DMS79 (cell line): ENCODE measurements at places on chromosomes 12 and 14.

DNA sequence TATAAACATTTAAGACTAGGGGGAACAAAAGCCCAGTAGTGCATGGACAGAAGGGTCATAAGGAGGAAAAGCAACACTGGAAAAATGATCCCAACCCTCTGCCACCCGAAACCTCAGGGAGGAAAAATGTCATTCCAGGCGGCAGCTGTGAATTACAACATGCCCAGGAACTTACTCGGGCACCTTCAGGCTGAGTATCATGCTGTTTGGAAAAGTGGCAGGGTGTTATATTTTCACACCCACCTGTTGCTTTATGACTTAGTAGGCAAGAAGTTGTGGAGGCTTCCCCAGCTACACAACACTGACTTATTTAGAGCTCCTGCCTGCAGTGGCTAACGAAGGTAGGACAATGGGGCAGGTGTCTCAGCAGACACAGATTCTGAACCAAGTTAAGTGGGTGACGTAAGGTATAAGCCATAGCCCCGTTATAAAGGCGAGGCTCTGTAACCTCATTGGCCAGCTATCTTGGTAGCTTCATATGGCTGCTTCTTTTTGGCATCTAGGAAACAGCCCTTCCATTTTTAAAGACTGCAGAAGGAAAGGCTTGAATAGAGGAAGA, 96.1 kb upstream of the IFNG-AS1 start:
- DNase-seq, result no peak

- no peak for DNase-seq
Observed at GRCh38 chr12:68237078-68237477, 11.5 kb upstream of the IL26 start.

GRCh38 chr14:91413547-91414474, 3.8 kb downstream of the CCDC88C start:
- peak; percentile 98 for DNase-seq

- no peak for DNase-seq
Observed at GRCh38 chr12:76020281-76020680, 11.3 kb downstream of the PHLDA1 start.

DNA sequence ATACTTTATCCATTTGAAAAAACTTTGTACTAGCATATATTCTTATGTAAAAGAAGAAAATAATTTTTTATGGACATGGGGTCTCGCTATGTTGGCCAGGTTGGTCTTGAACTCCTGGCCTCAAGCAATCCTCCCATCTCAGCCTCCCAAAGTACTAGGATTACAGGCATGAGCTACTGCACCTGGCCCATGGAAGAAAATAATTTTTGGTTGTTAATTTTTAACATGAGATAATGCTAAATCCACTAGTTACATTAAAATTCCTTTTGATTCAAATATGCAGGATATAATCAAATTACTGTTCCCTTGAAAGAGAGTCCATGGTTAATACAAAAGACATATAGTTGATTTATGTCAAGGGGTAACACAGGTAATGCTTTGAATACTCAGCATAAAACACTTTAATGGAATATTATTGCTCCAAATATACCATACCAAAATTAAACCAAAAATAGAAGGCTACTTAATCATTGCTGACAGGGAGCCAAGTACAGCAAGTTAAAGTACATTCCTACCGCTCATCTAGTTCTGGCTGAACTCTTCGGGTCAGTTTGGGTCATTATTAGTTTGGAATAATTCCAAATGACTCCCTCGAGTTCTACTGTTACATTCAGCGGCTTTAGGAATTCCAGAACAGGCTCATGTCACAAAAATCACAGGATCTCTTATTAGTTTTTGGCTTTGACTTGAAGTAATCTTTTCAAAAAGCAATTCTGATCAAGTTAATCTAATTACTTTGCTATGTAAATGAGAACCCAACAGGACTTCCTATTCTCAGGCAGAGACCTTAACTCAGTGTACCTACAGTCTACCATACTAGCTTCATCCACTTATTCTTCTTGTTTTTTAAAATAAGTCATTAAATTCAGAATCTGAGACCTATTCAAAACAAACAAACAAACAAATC, 6.1 kb downstream of the SOS2 start:
- DNase-seq, result peak; percentile 37

DNA sequence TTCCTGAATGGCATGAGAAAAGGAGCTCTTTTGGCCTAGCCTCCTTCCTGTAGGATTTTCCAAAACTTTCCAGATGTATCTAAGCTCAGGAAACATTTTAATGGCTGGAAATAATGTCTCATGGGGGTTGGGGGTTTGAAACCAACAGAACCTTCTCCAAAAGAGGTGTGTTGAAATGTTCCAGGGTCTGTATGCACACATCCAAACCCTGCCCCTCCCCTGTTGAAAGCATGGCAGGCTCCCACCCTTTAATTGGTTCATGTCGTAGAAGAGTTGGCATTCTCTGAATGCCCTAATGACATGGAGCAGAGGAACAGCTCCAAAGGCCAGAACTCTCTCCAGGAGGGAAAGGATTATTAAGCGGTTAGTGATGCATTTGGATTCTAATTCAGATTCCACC, 353.2 kb downstream of the ZFP36L1 start:
- DNase-seq, result no peak

DNA sequence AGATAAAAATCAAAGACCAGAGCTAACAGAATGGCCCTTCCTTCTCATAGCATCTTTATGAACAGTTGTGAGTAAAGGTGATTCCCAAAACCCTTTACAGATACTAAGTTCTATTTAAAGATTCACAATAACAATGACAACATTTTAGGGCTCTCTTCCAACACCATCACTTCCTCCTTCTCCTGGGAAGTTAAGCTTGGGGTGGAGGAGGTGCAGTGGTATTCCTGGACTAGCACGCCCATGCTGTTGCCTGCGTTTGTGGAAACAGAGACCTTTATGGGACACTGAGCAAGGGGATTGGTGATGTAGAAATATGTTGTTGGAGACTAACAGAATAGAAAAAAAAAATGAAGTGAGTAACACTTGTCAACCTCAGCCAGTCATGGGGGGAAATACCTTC, 22.5 kb downstream of the SYNE2 start:
- DNase-seq, result no peak

- DNase-seq, result peak; percentile 80
Observed at GRCh38 chr14:96204151-96205058, at the start of gene BDKRB2. Gene BDKRB2 (plus strand): TSS chr14:96204839. CDS start chr14:96237108, 32,269 bp downstream.

- DNase-seq, result no peak
Observed at GRCh38 chr14:80003138-80003537, 208.2 kb downstream of the DIO2 start.

DNA sequence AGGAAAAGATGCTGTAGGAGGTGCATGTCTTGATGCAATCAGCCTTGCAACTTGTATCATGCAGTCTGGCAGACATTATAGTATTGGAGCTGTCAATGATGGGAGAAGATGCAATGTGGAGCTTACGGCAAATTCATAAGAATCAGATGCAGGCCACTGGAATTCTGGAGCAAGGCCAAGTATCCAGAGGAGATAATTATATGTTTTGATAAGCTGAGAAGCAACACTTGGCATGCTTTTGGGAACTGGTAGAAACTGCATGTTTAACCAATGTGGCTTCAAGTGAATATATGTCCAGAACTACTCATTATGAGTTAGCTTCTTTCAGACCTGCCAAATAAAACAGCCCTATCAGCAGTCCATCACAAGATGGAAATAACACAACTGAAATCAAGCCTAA, 249.1 kb upstream of the PPFIA2 start:
- DNase-seq, result no peak

DNA sequence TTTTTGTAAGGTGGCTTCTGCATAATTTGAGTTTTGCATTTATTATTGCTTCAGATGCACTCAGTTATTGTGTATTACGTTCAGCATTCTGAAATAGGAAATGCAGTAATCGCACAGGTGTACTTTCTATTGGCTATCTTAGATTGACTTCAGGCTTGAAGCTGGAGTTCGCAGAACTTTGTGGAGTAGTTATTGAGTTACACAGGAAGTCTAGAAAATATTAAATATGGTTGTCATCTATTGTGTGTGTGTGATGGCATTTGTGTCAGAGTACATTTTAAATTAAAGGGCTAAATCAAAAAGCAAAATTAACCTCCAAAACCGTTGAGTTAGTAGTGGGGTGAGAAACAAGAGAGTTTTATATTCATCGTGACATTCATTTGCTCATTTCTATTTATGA, 2.7 kb downstream of the ARID2 start:
- DNase-seq, result no peak

GRCh38 chr12:64070454-64070853, 151.6 kb downstream of the KICS2 start:
- no peak for DNase-seq

DNA sequence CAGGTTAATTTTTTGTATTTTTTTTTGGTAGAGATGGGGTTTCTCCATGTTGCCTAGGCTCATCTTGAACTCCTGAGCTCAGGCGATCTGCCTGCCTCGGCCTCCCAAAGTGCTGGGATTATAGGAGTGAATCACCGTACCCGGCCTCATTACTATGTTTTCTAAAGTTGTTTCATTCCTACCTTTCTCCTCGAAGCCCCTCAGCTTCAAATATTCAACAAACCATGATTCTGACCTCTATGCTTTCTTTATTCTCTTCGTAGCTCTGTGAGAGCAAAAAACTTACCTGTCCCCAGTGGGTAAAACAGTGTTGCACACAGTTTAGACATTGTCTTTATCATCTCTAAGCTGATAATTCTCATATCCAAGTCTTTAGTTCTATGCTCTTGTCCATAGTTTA, 26.2 kb upstream of the MDM2 start:
- DNase-seq, result no peak

- no peak for DNase-seq
Observed at GRCh38 chr12:71392521-71393145, 47.0 kb upstream of the LGR5 start.

DNA sequence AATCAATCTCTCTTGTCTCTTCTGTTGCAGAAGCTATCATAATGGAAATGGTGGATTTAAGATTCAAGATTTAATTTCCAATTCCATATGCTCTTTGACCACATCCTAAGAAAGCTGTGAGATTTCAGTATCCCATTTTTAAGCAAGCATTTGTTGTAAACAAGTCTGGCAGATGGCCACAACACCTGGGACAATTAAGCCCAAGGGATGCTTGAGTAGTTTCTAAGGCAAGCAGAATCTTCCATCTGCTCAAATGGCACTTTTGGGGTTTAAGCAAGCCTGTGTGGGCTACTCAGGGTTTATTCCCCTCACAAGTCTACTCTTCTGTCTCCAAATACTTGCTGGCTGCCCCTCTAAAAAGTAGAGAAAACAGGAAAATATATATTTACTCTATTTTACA, 304.7 kb upstream of the SYT1 start:
- DNase-seq, result no peak

DNA sequence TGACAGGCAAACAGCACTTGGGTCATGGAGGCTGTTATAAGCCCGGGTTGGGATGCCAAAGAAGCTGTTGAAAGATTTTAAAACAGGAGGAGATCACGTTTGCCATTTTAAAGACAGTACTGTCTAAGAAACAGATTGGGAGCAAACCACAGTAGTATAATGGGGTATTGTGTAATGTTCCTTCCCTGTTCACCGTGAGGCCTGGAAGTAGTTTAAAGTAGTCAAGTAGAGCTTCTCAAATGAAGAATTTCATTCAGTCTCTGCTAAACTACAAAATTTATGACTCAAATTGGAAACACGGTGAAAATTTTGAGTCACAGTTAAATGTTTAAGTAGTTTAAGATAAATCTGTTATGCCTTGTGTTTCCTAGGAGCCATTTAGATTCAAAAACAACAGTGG, 35.8 kb downstream of the ATP2A2 start:
- DNase-seq, result no peak

DNA sequence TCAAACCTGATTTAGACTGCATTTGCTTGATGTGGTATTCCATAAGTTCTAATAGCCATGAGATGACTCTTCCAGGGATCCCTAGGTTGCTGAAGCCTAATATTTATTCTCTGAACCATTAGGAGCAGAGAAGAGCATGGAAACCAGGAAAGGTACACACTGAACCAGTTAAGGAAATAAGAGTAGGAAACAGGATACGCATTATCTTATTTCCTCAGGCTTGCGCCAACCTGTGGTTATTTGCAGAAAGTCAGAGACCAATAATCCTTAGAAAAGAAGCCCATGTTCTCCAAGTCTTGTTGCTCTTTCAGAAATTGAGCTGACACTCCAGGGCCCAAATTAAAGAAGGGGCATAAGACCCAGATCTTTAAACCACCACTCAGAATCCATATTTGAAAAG, 41.8 kb upstream of the SMUG1 start:
- DNase-seq, result no peak

DNA sequence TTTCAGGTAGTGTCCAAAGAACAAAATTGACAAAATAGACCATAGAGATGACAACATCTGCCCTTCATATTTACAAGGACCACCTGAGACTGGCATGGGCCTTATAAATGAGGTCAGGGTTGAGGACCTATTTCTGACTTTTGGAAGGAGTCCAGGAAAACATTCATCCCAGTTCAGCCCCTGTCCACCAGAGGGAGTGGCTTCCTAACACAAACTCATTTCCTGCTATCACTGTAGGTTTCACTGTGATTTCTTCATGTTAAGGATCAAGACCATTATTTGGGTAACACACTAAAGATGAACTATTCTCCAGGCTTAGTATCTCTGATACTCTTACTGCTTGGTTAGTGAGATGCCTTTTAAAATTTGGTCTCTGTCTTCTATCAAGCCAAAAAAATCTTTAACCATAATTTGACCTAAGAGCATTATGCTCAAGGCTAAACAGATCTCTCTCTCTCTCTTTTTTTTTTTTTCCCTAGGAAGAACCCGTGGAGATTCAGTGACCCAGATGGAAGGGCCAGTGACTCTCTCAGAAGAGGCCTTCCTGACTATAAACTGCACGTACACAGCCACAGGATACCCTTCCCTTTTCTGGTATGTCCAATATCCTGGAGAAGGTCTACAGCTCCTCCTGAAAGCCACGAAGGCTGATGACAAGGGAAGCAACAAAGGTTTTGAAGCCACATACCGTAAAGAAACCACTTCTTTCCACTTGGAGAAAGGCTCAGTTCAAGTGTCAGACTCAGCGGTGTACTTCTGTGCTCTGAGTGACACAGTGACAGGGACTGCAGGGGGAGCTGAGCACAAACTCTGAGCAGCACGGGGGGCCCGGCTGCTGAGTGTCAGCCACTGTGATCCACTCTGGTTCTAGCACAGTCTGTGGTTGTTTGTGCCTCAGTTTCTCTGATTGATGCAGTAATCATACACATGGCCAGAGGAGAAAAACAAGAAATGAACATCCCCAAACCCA, 267.6 kb upstream of the OR4E1 start:
- no peak for DNase-seq

DNA sequence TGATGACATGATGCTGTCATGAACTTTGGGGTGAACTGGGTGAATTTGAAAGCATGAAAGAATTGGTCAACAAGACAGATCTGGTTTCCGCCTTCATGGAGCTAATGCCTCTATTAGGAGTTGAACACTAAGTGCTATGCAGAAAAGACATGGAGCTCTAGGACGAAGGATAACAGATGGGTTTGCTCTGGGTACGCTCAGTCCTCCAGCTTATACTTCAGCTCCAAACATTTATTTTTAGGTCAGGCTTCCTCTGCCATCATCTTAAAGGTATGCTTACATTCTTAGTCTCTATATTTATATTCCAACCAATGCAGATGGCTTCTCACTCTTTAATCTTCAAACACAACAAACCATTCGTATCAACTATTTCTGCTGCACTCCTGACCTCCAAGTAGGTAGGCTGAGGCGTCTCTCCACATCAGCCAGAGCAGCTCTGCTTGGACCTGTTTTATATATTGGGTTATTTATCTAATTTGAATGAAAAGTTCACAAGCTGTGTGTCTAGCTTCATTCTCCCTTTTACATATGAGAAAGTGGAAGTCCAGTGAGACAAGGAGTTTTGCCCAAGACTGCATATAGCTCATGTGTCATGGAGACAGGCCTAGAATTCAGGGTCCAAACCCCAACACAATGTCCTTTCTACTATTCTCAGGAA, 226.3 kb downstream of the SPTSSA start:
- DNase-seq, result no peak
